Pulmonary artery endothelial cell (primary cell): ENCODE measurements at places on chromosomes 5 and 9.

GRCh38 chr5:88830567-88830966, 52.4 kb downstream of the MEF2C start:
- no peak for DNase-seq

GRCh38 chr9:95506428-95506677, 10.4 kb downstream of the PTCH1 start:
- no peak for DNase-seq

DNA sequence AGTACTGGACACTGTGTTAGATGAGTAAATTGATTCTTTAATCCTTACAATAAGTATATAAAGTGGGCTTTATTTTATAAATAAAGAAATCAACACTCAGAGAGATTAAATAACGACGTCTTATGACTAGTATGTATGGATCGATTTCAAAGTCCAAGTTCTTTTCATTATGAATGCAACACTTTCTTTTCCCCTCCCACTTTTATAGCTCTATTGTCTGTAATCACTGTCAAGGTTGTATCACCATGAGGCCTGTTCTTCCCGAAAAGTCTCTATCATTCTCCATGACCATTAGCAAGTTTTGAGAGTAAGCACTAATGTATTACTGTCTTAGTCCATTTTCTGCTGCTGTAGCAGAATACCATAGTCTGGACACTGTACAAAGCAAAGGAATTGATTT, 228.4 kb downstream of the TLR4 start:
- no peak for DNase-seq

GRCh38 chr5:32598260-32598937, 13.0 kb downstream of the SUB1 start:
- no peak for DNase-seq

DNA sequence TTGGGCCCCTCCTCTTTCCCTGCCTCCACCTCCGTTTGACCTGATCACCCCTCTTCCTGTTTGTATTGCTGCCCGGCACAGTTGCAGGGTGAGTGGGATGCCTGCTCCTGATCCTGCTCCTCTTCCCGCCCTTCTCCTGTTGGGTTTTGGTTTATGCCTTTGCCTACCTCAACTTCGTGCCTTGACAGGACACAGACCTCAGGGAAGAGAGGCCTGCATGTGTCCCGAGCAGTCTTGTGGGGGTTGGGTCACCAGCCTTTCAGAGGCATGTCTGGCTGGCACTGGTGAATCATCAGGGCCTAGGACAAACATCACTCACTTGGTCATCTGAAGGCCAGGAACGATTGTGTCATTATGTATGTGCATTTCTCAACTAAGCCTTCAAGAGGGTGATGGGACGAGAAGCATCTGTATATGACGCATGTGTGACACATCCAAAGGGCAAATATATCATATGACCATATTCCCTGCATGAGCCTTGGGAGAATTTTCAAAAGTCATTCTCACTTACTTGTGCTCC, 56.9 kb downstream of the NPR3 start:
- DNase-seq, result no peak

- no peak for DNase-seq
Measured at GRCh38 chr9:85981369-85981768, 40.4 kb downstream of the NAA35 start.

DNA sequence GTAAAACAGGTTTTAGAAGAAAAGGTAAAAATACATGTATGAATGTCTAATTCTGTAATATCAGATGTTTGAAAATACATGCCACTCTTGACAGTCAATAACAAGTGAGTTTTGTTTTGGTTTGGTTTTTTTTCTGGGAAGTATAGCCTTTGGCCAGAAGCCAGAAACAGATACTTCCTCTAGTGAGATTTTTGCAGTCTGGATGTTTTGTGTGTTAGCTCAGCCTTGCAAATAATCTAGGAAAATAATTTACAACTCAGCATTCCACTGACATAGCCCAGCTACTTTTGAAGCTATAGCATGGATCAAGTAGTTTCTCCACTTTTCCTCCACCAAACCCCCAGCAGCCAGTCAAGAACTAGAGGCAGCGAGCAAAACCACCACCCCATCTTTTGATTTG, 56.7 kb downstream of the SLC1A1 start:
- peak; percentile 47 for DNase-seq

- DNase-seq, result no peak
Measured at GRCh38 chr5:88886252-88886651, 3.3 kb upstream of the MEF2C start.

- DNase-seq, result no peak
Measured at GRCh38 chr5:175809531-175810121, 61.8 kb upstream of the CPLX2 start.

- DNase-seq, result no peak
Measured at GRCh38 chr9:31140316-31140715, 1244.1 kb upstream of the ACO1 start.

GRCh38 chr5:179368126-179368805, 23.0 kb upstream of the ADAMTS2 start:
- DNase-seq, result no peak

DNA sequence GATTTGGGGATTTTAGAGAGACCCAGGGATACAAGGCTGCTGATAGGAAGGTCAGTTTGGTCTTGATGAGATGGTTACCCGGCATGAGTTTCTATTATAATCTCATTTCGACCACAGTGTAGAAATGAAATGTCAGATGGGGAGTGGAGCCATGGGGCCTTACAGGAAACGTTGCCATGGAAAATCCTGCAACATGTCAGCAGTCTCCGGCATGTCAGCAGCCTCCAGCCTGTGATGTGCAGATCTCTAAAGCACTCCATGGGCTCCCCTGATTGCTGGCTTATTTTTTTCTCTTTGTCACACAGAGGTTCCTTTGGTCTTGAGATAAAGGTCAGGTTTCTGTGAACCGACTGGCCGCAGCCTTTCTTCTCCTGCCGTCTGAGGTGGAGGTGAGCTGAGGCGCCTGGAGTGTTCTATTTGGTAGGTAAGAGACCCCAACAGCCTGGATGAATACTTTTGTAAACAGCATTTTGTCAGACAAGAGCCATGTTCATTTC, 208.7 kb upstream of the DAP start:
- no peak for DNase-seq

DNA sequence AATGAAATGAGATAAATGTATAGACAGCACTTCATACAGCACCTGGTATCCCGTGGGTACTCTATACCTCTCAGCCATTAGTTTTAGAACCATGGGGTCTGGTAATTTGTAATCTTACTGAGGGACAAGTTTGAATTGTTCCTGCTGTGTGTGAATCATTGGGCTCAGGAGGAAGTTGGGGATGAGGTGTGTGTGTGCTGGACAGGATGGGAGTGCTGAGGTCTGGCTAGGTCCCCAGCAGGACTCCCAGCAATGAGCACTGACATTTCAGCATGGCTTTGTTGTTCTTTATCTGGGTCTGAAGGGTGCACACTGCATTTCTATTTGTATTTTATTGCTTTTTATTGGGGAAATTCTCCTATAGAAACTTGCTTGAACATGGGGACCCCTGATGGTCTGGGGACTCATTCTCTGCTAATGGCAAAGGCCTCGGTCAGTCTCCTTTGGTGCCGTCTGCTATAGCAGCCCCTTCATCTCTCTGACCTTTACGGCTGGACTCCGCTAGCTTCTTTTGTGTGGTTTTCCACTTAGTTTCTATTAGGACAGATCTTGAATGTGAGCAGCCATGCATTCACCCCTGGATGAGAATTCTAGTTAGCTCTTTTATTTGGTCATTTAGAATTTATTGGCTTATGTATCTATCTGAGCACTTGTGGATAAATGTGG, 98.1 kb downstream of the SREK1 start:
- no peak for DNase-seq

DNA sequence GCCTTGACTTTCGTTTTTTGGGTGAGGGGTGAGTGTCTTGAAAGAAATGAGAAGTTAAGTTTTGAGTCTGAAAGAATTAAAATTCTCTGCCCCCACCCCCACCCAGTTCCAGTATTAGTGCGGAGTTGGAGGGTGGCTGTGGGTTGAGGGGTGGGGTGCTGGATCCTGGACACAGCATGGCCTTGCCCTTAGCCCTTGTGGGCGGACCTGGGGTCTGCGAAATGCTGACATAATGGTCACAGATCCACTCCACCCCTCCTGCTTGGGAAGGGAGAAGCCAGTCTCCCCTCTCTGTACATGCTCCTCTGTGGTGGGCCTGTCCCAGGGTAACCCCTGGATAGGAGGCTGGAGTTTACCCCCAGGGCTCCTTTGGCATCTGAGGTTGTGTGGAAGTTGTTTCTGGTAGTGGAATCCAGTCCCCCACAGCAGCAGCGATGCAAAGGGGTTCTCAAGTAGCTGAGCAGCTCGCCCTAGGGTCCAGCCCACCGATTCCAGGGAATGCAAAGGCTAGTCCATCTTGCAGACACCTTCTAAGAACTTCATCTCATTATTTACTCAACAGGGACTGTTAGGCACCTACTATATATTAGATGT, 42.8 kb upstream of the TCF7 start:
- DNase-seq, result no peak

- no peak for DNase-seq
Measured at GRCh38 chr5:67806654-67807438, 408.7 kb upstream of the PIK3R1 start.

GRCh38 chr5:179553875-179554274, 3.5 kb downstream of the RUFY1 start:
- no peak for DNase-seq

DNA sequence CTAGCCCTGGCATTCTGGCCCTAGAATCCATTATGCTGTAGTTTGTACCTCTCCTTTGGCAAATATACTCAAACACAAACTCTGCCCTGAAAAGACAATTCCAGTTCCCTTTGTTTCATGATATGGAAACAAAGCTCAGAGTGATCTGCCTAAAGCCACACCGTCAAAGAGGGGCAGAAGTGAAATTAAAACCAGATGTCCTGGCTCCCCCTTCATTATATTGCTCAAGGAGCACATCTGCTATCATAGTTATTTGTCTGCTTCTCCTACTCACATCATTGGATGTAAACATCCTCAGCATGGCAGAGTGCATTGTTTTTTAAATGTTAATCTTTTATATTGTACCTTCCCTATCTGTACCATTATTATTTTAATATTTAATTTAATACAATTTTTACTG, 266.7 kb upstream of the SMARCA2 start:
- no peak for DNase-seq

DNA sequence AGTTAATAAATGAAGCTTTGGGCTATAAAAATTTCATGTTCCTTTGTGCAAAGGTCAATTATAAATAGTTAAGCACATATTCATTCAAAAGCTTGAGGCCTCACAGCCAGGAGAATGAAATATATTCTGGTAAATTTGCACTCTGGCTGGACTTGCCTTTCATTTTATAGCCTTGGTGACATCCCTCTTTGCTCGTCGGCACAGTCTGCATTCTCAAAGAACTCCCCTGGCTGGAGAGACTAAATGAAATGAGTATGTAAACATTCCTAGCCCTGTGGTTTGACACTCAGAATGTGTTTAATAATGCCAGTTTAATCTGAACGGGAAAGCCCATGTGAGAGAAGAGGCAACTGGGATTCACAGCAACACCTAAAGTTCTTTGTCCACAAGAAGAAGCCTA, 285.6 kb downstream of the BRINP1 start:
- DNase-seq, result no peak

DNA sequence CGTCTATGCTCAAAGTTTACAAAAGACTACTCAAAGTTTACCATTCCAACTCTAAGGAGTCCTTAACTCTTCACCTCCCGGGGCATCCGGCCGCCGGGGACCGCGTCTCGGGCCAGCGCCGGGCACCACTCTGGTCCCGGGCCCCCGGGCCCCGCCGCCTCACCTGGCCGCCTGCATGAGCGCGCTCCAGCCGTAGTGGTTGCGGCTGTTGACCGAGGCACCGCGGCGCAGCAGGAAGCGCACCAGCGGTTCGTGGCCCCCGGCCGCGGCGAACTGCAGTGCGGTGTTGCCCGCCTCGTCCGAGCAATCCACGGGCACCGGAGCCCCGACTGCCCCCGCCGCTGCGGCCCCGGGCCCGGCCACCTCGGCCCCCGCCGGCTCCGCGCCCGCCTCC, 388 bp downstream of the ANKS6 start:
- DNase-seq, result no peak

- no peak for DNase-seq
Measured at GRCh38 chr9:278651-279050, 64.0 kb downstream of the DOCK8 start.

DNA sequence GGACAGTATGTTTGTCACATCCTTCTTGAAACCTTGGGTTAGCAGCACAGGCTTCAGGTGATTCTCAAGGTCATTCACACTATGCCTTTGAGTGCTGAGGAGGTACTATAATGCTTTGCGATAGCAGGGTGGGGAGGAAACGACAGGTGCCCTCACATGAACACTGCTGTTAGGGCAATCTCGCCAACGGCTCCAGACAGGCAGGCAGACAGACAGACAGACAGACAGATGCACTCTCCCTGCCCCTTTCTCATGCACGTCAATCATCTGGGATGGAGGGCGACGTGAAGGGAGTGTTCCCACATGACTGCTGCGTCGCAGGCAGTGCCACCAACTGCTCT, 82.9 kb downstream of the RAPGEF1 start:
- no peak for DNase-seq

- no peak for DNase-seq
Measured at GRCh38 chr9:123425836-123426365, 69.9 kb downstream of the CRB2 start.

- DNase-seq, result no peak
Measured at GRCh38 chr5:94771742-94772141, 153.3 kb downstream of the SLF1 start.

GRCh38 chr9:90881648-90882047, 80.0 kb downstream of the SYK start:
- no peak for DNase-seq

- DNase-seq, result no peak
Measured at GRCh38 chr5:152883066-152883775, 478.1 kb upstream of the NMUR2 start.

GRCh38 chr5:151474799-151475198, 27.4 kb downstream of the SLC36A1 start:
- DNase-seq, result no peak

DNA sequence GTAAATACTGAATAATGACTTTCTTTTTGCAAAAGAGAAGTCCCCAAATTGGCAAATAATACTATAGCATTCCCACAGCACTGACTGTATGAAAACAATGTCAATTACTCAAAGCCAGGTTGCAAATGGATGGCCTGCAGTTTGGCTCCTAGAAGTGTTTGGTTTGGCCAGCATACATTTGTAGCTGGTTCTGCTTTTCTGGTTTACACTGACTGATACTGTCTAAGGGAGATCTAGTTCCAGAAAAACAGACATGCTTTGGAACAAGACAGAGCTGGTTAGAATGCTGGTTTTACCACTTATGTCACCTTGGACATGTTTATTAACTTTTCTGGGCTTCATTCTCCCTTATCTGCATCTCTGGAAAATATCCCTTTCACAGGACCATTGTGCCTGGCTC, 81.5 kb upstream of the TRPM3 start:
- no peak for DNase-seq

GRCh38 chr5:6907320-6907918, 194.2 kb downstream of the TENT4A start:
- DNase-seq, result no peak

- no peak for DNase-seq
Measured at GRCh38 chr9:68515326-68516017, 25.2 kb downstream of the TMEM252 start.

- DNase-seq, result no peak
Measured at GRCh38 chr9:676780-677438, 164.6 kb upstream of the DMRT1 start.
